ENCODE measurements at places on chromosomes 16 and 17. TPM values are rescaled to one million over a fixed set of nuclear protein-coding genes. Genes with fewer than 3 reads are reported as not detected.

Gene CALB2
- 23.6 TPM for total RNA-seq

- DNase-seq, result no peak
These were observed 20.0 kb downstream of the TRAF4 start for GRCh38 chr17:28763804-28764266.

- no peak for DNase-seq
These were observed 15.3 kb upstream of the TBX2 start for GRCh38 chr17:61384354-61384691.

Gene TSNAXIP1
- 7.2 TPM for total RNA-seq

Gene RNFT1
- total RNA-seq, result 27.4 TPM

DNA sequence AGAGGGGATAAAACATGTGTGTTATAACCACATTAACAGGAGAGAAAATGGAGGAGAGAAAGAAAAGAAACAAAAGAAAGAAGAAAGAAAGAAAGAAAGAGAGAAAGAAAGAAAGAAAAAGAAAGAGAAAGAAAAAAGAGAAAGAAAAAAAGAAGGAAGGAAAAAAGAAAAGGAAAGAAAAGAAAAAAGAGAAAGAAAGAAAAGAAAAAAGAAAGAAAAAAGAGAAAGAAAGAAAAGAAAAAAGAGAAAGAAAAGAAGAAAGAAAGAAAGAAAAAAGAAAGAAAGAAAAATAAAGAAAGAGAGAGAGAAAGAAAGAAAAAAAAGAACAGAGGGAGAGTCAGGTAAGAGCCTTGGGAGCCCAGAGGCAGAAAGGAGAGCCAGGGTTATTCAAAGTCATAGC lies 446.6 kb upstream of the ASIC2 start:
- no peak for DNase-seq

DNA sequence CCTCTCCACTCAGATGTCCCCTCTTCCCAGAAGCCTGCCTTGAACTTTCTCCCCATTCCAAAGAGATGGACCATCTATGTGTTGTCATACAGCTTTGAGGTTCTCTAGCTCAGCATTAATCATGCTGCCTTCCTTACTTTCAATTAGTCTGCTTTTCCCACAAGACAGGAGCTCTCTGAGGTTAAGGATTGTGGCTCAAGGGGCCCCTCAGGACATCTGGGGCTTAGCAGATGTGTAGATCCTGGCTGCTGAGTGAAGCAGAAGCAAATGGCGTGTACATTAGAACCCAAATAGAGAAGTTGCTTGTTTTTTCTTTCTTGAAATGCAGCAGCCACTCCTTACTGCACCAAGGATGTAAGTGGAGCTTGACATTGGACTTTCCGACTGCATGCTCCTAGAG lies 330.5 kb upstream of the TNRC6C start:
- DNase-seq, result no peak

Gene FBXW10B
- 2.4 TPM for total RNA-seq

DNA sequence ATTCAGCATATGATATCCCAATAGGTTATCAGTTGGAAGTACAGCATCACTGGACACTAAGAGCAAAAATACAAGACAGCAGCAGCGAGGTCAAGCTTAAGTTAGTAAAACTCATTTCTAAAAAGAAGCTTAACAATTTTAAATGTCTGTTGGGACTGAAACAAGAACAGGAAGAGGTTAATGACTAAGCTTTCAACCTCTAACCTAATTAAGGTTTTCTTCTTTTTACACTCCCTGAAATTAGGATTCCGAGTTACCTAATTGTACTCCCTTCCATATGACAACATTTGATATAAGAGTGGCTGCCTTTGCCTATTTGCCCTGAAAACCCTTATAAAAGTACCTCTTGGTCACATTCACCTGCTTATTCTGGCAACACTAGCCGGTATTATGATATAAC lies 34.3 kb downstream of the CPSF4L start:
- DNase-seq, result no peak

- DNase-seq, result no peak
These were observed 186.5 kb upstream of the CCL2 start for GRCh38 chr17:34068571-34068970.

GRCh38 chr16:28321700-28322411 lies 29.5 kb downstream of the SBK1 start:
- DNase-seq, result no peak

DNA sequence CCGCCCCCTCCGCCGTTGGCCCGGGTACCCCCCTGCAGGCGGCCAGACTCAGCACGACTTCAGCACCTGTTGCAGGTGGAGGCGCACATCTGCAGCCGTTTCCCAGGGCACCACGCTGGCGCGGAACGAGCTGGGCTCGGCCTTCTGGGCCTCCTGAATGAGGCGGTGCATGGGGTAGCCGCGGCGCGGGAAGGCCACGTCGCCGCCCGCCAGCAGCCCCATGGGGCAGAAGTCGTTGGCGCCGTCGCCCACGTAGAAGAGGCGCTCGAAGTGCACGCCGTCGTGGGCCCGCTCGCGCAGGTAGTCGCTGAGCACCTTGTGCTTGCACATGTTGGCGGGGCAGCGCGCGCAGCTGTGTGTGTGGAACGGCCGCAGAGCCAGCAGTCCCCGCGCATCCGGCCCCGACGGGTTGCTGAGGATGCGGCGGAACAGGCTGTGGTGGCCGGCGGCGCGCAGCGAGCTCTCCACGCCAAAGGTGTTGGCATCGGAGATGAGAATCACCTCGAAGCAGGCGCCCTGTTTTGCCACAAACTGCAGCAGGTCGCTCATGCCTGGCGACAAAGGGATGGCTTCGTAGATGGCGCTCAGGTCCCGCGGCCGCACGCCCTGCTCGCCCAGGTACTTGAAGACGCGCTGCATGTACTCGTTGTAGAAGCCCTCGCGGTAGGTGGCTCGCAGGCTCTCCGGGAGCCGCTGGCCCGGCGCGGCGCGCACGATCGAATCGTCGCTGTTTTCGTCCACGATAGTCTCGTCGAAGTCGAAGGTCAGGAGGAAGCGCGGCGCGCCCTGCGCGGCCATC lies 6.2 kb downstream of the PHOSPHO1 start:
- DNase-seq, result no peak

Gene CDK5R1
- total RNA-seq, result 6.9 TPM

DNA sequence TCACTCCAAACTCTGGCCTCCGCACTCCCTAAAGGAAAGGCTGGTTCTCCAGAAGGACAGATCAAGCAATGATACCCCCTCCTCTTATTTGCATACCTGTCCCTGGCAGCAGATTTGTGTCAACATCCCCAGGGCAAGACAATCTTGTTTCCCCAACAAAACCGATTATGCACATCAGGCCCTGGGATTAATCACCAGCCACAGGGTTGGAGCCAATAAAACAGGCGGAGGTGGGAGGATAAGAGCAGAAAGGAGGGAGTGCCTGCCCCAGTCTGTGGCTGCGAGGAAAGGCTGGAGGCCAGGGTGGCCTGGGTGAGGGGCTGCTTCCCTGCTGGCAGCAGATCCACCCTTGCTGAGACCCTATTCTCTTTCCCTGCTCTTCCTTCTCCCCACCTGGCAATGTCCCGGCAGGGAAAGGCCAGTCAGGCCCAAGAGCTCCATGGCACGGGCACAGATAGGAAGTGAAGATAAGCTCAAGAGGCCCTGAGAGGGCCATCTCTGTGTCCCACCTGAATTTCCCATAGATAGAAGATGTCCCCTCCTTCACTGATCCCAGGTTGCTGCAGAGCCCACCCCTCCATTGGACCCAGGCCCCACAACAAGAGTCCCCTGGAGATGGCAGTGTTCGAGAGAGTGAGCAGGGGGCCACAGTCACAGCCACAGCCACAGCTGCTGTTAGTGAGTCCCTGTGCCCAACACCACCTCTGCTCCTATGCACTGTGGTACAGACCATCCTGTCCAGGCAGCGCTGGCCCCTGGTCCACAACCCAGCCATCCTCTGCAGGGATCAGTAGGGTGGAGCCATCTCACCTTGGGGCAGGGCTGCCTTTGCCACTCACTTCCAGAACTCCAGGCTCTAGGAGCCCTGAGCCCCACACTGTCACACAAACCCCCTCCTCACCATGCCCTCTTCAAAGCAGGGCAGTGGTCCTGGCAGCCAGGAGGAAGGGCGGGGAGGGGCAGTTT lies 137.5 kb downstream of the SDK2 start:
- DNase-seq, result no peak

- DNase-seq, result no peak
These were observed 2.3 kb downstream of the C17orf58 start for GRCh38 chr17:67993998-67994361.

DNA sequence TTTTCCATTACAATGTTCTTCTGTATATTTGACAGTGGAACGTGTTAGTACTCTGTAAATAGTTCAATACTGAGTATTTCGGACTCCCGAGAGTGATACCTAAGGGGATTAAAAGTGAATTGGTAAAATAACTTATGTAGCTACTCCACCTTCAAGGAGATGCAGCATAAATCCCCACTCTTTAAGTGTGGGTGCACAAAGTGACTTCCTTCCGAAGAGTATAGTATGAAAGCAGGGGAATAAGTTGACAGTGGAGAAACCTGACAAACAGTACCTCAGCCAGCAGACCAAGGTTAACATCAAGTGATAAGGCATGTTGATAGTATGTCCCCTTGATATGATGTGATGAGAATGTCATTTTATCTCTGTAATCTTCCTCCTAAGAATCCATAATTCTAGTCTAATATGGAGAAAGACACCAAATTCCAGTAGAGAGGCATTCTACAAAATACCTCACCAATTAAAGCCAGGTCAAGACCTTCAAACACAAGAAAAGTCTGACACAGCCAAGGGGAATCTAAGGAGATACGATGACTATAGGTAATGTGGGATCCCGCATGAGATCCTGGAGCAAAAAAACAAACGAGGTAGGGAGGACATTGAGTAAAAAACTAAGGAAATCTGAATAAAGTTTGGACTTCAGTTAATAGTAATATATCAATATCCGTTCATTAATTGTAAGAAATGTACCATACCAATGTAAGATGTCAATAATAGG lies 1.8 kb upstream of the ZPBP2 start:
- DNase-seq, result no peak

- DNase-seq, result no peak
These were observed 23.4 kb upstream of the SSTR2 start for GRCh38 chr17:73141411-73141810.

DNA sequence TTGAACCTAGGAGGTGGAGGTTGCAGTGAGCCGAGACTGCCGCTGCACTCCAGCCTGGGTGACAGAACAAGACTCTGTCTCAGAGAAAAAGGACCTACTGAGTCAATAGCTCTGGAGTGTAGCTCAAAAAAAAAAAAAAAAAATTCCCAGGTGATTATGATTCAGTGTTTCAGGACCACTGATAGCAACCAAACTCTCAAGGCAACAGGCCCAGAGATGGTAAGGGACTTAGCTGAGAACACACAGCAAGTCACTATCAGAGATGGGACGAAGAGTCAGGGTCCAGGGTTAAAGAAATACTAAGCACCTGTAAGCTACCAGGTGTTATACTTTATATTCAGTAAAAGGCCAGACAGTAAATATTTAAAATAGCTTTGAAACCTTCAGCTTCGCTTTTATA lies 335.3 kb downstream of the XYLT1 start:
- DNase-seq, result no peak

GRCh38 chr17:50672831-50673551 lies 34.7 kb downstream of the ANKRD40 start:
- no peak for DNase-seq

- DNase-seq, result no peak
These were observed 31.1 kb downstream of the RBFOX1 start for GRCh38 chr16:7363422-7364417.

Gene TSPAN10
- total RNA-seq, result 1.4 TPM

DNA sequence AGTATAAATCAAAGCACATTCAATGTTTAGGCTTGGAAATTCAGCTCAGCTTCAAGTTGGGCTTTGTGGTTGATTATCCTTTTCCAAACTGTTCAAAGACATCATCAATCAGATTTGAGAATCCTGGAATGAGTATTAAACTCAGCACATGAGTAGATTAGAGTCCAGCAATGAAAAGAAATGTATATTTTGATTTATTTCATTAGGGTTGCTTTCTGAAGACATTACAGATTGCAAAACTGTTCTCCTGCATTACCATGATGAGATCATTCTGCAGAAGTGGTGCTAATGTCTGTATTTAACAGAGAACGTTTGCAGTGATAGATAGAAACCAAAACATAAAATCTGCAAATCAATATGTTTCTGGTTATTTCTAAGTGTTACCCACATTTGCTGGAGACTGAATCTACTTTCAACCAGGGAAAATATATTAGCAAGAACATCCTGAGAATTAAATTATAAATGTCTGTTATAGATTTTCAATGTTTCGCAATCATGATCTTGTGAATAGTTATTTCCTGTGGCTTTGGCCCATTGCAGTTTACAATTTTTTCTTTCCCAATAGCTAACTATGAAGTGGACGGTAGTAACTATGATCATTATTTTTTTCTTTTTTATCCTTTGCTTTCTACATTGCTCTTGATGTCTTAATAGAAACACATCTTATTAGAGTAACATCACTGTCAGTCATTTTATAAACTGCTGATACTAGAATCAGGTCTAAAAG lies 1125.7 kb upstream of the GOT2 start:
- DNase-seq, result no peak

GRCh38 chr17:78697554-78698343 lies 84.3 kb downstream of the CYTH1 start:
- no peak for DNase-seq

Gene PRSS27
- 19.0 TPM for total RNA-seq

- DNase-seq, result no peak
These were observed 38.7 kb downstream of the TIMM22 start for GRCh38 chr17:1035546-1036170.

DNA sequence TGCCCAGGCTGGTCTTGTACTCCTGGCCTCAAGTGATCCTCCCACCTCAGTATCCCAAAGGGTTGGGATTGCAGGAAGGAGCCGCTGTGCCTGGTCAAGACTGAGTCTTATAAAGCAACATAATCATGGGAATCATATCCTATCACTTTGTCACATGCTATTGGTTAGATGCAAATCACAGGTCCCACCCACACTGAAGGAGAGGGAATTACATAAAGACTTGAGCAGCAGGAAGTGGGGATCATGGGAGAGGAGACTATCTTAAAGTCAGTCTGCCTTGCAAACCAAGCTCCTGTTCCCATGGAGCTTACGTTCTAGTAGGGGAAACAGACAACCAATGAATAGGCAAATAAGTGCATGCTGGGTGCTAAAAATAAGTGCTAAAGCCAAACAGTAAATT lies 28.3 kb upstream of the TENT4B start:
- DNase-seq, result no peak

Gene PKMYT1
- total RNA-seq, result 25.1 TPM

Gene SRCIN1
- total RNA-seq, result 11.9 TPM

DNA sequence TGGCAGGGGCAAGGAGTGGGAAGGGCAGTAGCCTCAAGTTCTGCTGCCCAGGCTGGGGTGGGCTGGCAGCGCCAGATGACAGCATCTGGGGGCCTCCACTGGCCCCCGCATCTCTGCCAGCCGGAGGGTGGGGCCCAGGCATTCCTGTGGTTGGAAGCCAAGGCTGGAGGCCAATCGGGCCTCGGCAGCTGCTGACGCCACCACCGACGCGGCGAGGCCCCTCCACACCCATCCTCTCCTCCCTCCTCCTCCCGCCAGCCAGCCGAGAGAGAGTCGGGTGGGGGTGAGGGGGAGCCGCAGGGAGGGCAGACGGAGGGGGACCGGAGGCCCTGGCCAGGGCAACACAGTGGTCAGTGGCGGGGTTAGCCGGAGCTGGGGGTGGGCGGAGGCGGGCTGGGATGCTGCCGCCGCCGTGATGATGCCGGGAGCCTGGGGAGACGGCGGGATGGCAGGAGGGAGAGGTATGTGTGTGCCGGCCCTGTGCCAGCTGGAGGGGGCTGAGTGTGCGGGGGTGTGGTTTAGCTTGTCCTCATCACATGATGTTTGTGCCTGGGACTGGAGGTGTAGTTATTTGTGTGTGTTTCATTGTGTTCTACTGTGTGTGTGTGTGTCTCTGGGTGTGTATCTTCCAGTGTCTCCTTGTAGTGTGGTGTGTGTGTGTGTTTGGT lies 36.6 kb downstream of the ARHGAP23 start:
- DNase-seq, result no peak

GRCh38 chr17:18043491-18043890 lies 4.3 kb downstream of the GID4 start:
- DNase-seq, result no peak

- DNase-seq, result no peak
These were observed 38.0 kb downstream of the TMC7 start for GRCh38 chr16:19021747-19022146.

Data from type B pancreatic cell (in vitro differentiated cells).